ENCODE measurements at places on chromosomes 7 and 10.

- DNase-seq = no peak
Observed at GRCh38 chr10:8144496-8144895, 90.0 kb downstream of the GATA3 start.

- no peak for DNase-seq
Observed at GRCh38 chr10:106935978-106936451, 228.5 kb downstream of the SORCS1 start.

DNA sequence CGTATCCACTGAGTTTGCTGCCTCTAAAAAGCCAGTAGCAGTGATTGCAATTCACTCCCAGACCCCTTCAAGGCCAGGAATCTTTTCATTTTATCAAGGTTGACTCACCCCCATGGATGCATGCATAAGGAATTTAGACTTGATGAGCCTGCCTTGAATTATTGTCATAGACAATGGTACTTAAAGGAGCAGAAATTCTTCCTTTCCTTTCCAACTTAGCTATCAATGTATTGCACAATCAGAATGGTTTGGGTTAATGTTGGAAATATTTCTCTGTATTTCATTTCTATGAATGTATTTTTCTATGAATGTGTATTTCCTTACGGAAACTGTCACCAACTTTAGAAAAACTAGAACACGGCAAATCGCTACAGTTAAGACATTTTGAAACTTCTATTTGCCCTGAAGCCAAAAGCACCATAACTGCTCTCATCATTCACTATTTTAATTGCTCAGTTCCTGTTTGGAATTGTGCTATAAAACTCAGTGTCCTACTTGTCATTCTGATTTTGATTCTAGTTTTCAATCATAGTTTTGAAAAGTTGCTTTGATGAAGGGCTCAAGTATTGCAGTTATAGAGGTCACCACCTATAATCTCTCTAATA is 355.7 kb upstream of the AKR1E2 start:
- DNase-seq = no peak

- no peak for DNase-seq
Observed at GRCh38 chr10:88120599-88121333, 257.3 kb downstream of the PTEN start.

- no peak for DNase-seq
Observed at GRCh38 chr10:12482587-12482986, 133.2 kb downstream of the CAMK1D start.

- DNase-seq = no peak
Observed at GRCh38 chr7:38907766-38908165, 1.2 kb downstream of the VPS41 start.

- no peak for DNase-seq
Observed at GRCh38 chr10:2053805-2054204, 316.5 kb upstream of the ADARB2 start.

- no peak for DNase-seq
Observed at GRCh38 chr10:75496191-75496567, 64.8 kb downstream of the LRMDA start.

GRCh38 chr10:128463991-128464760 is 338.0 kb upstream of the MKI67 start:
- no peak for DNase-seq

DNA sequence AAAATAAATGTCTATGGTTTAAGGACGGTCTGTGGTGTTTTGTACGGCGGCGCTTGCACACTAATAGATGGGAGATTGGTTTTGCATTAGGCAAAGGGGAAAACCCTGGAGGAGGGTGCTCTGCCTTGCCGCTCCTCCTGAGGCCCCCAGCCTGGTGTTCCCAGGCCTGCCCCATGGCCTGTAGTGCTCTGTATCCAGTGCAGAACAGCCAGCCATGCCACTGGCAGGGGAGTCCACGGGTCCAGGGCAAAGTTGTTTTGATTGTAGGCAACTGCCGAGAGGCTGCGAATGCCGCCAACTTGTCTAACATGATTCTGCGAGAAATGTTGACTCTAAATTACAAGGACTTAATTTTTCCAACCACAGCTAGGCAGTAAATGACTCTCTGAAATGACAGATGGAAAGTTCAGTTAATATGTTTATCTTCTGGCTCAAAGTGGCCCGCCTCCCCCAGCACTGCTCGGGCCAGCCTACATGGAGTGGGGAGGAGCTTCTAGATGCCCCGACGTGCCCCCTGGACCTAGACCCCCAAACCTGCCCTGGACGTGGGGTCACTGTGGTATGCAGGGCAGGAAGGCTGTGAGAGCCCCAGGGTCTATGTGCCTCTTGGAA is 104.6 kb upstream of the GDF10 start:
- DNase-seq = no peak

DNA sequence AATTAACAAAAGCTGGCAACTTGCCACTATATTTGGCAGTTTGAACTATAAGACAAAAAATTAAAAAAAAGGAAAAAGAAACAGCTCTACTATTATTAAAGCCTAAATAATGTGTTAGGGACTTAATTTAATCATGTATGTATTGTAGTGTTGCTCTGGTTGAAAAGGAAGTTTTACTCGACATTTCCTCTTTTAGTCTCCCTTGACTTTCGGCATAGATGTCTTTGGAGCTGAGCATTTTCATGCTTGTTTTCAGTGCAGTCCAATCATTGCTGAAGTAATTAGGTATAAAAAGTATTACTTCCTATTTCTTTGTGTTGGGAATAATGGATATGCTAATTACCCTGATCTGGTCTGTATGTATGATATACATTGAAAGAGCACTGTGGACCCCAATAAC is 216.8 kb upstream of the KLF6 start:
- DNase-seq = no peak

DNA sequence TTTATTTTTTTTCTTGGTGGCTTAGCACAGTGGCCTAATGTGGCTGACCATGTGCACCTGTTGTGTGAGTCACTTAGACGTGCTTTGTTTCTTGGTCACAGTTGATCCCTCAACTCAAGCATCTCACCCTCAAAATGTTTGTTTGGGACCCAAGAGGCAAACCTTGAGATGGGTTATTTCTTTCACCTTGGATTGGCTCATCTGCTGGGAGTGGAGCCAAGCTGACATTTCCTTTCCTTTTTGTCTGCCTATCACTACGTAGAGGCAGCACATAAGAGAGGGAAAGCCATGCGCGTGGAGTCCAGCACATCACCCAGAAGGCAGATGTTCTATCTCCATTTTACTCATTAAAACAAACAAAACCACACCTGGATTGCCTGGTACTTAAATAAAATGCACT is 6.4 kb upstream of the PRKCQ start:
- no peak for DNase-seq

GRCh38 chr10:93917821-93918220 is 24.0 kb downstream of the SLC35G1 start:
- DNase-seq = no peak

- no peak for DNase-seq
Observed at GRCh38 chr7:101947899-101948298, 130.5 kb downstream of the CUX1 start.

Measured in effector memory CD4-positive, alpha-beta T cell (primary cell).